ENCODE measurements at places on chromosomes 1 and 21.
A peak's percentile ranks its signal among the peaks of the same experiment; 100 is the strongest.

- DNase-seq: no peak
Measured at GRCh38 chr21:38365521-38365920, 108.7 kb downstream of the KCNJ15 start.

DNA sequence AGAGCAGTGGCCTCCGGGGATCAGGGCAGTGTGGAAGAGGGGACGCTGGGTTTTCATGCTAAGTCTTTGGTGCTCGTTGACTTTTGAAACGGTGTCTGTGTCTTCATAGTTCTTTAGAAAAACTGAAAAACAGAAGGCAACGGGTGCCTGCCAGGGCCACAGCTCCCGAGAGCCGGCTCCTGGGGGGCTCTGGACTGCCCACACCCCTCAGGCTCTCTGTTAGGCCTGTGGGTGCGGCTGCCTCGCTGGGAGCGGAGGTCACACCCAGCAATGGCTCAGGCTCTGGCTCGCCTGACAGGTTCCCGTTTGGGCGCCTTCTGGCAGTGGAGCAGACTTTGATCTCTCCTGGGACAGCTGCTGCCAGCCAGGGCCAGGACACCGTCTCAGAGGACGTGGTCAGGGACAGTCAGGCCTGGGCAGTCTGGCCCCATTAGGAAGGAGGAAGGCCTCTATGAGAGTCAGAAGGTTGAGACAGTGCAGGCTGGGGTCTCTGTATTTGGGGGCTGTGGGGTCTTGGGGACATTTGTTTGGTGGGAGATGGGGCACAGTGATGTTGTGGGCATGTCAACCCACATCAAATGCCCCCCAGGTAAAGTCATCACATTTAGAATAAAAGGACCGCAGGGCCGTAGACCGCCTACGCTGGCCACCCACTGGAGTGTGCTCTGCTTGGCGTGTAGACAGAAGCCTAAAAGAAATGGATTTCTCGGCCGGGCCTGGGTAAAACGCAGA, 5.6 kb downstream of the ARHGEF16 start:
- no peak for DNase-seq

DNA sequence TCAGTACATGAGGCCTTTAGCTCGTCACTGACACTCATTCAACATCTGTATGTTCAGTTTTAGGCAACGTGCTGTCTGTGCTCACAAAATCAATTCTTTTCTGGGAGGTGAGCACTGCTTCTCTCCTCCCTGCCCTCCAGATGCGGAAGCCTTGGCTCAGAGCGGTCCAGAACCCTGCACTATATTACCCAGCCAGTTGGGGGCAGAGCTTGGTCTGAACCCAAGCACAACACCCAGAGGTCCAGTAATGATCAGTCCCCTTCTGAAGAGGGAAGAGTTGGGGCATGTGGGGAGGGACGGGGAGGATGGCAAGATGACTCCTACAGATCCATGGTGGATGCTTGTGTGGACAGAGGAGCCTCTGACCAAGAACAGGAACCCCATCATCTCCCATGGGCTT, 5.6 kb upstream of the DSCAM start:
- DNase-seq: no peak

DNA sequence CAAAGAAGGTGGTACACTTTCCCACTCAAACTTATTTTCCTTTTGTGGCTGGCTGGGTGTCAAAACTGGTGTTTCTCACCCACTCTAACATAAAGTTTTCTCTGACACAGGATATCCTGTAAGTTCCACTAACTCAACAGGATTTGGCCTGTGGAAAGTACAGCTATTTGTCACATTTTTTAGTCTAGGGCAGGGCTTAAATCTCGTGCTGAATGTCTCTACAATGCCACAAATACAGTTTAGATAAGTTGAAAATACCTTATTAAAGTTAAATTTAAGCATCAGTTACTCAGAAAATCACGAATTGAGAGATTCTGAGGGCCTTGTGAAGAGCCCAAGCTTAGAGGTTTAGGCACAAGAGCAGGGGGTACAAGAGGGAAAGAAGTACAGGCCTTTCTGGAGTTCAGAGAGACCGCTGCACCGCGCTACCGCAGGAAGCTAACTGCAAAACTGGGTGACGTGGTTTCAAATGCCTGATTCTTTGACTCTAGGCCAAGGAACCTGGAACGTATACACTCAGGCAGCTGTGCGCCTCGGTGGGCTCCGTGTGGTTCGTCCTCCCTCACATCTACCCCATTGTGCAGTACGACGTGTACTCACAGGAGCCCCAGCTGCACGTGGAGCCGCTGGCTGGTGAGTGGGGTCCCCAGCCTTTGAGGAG, 23.4 kb upstream of the PWP2 start:
- DNase-seq: no peak

DNA sequence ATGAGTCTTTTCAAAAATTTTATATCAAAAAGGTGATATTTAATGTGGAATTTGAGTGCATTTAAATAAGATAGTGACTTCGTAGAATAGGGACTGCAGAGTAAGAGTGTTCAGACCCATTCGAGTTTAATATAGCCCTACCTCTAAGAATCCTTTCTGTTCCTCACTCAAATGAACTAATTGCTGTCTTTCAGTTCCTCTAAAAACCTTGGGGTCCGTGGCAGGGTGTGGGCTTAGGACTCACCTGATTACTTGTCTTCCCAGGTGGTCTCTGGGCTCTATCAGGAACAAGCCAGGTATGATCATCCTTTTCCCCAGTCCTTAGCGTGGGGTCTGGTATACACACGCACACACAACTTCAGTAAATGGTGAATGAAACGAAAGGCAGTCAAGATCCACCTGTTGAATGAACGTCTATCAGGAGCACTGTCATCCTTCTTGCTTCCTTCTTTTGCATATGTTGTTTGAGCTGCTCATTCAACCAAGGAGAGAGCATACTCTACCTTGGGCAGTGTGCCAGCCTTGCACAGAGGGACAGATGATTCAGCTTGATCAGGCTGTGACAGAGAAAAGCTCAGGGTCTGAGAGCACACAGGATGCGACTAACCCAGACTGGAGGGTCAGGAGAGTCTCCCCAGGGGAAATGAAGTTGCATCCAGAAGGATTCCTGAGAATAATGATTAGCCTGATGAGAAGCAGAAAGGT, 1.2 kb upstream of the RNF11 start:
- DNase-seq: peak; percentile 60

DNA sequence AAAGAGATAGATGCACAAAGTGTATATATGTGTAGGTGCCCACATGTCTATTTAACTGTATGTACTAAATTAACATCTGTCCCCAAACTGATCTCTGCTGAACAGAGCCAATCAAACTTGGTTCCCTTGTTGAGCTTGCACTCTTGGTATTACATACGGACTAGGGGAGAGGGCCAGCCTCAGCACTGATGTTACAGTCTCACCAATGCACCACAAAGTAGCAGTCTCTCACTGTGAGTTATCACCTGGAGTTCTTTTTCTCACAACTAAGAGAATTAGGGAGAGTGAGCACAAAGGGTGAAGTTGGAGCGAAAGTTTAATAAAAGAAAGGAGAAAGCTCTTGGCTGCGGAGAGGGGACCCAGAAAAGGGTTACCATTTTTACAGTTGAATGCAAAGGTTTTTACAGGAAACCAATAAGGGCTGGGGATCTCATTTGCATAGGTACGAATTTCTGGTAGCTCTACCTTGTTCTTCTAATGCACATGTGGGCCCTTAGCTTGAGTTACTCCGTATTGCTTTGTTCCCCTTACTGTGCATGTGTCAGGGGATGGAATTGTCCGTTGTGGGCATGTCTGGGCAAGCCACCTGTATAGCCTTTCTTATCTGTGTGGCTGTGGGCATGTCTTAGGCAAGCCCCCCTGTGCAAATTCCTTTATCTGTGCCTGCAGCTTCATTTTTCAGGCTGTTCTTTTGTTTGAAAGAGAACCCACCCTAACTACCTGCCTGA, 13.3 kb upstream of the CHI3L2 start:
- no peak for DNase-seq

DNA sequence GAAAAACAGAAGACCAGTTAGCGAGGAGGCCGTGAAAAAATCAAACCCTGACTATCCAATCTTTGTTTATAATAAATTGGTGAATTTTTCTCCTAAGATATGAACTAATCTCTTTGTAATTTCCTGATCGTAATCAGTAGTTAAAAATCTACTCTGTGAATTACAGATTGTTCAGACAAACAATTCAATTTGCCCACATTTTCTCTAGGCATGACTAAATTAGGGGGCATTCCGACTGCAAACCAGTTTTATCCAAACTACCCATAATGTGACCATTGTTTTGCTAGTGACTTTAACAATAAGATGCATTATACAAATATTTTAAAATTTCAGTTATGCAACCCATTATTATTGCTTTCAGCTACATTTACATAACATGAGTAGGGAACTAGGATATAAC, 546.9 kb upstream of the ADAMTS5 start:
- no peak for DNase-seq

- no peak for DNase-seq
Measured at GRCh38 chr1:169115891-169116585, 9.5 kb downstream of the ATP1B1 start.

DNA sequence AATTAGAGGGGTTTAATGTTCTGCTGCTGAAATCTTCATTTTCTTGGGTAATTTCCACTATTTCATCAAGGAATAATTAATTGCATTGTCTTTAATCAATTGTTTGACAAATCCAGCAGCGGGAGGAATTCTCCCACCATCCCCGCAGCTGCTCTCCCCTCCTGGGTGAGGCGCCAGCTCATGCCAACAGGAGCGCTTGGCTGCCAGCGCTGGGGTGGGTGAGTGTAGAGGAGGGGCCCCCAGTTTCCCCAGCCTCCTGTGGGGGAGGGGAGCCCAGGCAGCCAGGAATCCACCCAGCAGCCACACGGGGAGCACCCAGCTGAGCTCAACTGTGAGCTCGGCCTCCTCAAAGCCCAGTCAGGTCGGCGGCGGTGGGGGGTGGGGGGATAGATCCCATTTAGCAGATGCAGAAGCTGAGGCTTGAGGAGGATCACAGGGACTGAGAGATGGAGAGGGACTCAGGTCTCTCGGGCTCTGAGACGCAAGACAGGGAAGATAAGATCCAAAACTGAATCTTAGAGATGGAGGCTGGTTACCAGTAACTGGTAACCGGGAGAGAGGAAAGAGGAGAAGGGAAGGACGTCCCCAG, 46.5 kb downstream of the FOXO6 start:
- DNase-seq: no peak

DNA sequence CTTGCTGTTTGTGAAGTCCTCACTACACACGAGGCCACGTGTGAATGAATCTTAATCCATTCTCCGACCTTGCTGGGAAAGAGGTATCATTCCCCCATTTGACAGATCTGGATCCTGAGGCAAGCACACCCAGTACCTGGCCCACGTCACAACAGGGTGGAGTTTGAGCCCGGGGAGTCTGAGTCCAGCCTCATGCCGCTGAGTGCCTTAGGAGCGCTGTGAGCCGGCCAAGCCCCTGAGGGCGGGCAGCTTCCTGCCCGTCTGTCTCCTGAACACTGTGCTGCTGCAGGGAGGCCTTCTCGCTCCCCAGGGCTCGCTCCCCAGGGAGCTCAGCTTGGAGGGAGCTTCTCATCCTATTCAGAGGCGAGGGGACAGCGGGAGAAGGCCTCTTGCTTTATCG, 29.7 kb downstream of the SLC45A1 start:
- DNase-seq: no peak

DNA sequence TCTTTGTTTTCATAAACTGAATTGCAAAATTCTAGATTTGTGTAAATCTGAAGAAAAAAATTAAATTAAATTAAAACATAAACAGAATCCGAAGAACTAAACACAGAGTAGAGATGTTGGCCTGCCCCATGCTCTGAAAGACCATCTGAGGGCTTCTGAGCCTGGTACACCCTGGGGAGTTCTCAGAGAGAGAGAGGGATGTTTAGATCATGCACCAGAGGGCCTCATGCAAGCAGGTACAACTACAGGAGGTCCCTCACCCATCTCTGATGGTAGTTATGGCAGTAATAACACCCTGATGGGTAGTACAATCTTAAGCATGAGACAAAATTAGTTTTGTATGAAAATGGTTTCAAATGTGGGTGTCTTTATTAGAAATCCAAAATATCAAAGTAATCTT, 127.7 kb downstream of the TGFB2 start:
- DNase-seq: no peak

GRCh38 chr1:79472067-79472656, 465.6 kb upstream of the ADGRL4 start:
- no peak for DNase-seq

DNA sequence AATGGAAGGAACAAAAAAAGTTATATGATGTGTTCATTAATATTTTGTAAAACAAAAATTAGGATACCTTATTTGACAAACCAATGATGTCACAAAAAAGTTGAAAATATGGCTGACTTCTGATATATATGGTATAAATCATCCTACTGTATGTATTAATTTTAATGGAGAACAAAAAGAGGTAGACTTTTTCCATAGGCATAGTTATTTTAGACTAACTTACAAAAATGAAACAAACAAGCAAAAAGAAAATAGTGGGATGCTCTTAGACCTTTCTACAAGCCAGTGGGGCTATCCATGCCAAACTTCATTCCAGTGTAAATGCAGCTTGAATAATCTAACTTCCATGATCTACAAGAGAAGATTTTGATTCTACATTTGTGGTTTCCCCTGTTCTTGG, 522 bp upstream of the SPTA1 start:
- no peak for DNase-seq

- DNase-seq: no peak
Measured at GRCh38 chr1:41840592-41841246, 78.0 kb downstream of the HIVEP3 start.

DNA sequence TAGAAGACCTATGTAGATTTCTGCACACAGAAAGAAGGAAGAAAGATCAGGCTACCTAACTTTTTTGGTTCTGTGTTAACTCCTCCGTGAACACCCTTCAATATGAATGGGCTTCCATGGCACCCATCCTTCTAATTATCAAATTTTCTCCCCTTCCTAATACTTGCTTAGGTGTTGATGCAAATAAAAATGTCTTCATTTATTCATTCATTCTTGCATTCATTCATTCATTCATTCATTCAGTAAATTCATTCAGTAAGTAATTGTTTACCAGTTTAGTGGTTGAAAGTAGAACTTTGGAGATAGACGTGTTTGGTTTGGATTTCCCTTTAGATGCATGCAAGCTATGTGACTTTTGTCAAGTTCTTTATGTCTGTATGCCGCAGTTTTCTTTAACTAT, 4.6 kb downstream of the CHI3L2 start:
- DNase-seq: no peak

DNA sequence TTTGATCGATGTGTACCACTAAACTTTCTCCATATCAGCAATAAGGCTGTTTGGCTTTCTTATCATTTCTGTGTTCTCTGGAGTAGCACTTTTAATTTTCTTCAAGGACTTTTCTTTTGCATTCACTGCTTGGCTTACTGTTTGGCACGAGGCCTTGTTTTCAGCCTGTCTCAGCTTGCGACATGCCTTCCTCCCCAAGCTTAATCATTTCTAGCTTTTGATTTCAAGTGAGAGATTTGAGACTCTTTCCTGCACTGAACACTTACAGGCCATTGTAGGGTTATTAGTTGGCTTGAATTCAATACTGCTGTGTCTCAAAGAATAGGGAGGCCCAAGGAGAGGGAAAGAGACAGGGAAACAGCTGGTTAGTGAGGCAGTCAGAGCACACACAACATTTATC, 120.6 kb upstream of the KCND3 start:
- no peak for DNase-seq

DNA sequence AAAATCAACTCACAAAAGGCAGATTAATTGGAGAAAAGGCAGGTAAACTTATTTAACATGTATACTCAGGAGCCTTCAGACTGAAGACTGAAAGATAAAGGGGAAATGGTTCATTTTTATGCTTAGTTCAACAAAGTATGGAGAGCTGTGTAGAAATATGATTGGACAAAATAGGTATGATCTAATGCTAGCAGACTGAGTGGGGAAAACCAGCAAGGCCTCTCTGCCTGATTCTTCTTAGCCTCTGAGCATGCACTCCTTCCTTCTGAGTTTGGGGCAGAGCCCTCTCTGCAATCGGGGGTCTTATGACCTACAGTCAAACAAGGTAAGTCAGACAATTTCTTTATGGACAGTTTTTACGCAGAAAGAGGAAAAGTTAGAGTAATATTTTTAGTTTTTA, 38.8 kb upstream of the SUCO start:
- DNase-seq: no peak

Data from fibroblast of upper back skin (primary cell).